Calu3 (cell line): ENCODE measurements at places on chromosomes 4 and X.

GRCh38 chrX:130887376-130887775, 15.6 kb downstream of the ENOX2 start:
- H3K4me3 ChIP-seq: no peak overlapping the region
- H3K27me3 ChIP-seq: no peaks in the 10 kb centered on the region
- no peaks in the 10 kb centered on the region for H3K36me3 ChIP-seq
- no peak overlapping the region for H3K27ac ChIP-seq
- no peaks in the 10 kb centered on the region for H3K4me1 ChIP-seq
- DNase-seq: no peak

DNA sequence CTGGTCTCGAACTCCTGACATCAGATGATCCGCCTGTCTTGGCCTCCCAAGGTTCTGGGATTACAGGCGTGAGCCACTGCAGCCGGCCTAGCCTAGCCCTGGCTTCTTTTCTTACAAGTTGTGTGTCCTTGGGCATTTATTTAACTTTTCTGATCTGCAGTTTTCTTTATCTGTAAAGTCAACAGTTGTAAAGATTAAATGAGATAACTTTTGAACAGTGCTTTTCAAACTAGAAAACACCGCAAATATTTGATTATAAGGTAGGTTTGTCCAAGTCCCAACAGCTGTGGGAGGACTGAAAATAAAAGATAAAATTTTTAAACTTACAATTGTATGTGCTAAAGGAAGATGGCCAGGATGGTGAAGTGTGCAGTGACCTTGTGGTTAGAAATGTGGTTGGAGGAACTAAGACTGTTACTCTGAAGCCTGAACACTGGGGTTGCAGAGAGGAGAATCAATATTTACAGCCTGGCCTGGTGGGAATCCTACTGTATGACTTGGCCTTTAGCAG, 44.8 kb downstream of the GSX2 start:
- H3K4me3 ChIP-seq: no peak overlapping the region
- H3K36me3 ChIP-seq: no peaks in the 10 kb centered on the region
- no peak overlapping the region for H3K27ac ChIP-seq

DNA sequence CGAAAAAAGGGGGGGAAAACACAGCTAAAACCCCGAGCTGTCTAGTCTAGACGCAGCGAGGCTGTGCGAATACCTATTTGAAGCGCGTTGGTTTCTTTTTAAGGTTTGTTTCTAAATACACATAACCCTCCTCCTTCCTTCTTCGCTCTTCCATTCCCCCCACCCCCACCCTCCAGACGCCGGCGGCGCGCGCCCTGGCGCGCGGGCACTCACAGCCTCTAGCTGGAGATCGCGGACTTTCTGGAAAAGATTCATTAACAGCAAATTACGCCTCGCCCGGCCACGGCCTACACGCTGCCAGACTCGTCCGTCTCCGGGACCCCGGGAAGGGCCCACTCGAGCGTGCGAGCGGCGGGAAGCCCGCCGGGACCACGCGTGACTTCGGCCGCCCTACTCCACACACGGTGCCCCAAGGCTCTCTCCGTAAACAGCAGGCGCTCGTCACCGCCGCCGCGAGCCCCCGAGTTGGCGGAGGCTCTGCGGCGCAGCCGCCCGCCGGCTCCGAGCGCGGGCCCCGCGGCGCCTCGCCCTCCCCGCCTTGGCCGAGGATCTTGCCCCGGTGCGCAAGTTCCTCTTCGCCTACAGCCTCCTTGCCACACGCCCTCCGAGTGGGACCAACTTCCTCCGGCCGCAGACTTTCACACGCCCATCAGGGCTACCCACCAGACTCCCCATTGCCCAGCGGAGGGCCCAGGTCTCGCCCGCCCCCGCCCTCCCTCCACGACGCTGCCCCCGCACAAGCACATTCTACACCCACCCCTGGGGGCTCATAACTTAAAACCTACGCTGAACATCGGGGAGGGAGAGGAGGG, 2.0 kb downstream of the BCOR start:
- peaks cover 37% of the 10 kb centered on the region for H3K4me1 ChIP-seq
- H3K27ac ChIP-seq: peak overlapping the region; percentile 27
- peaks cover 24% of the 10 kb centered on the region for H3K27me3 ChIP-seq
- peaks cover 68% of the 10 kb centered on the region for H3K36me3 ChIP-seq

DNA sequence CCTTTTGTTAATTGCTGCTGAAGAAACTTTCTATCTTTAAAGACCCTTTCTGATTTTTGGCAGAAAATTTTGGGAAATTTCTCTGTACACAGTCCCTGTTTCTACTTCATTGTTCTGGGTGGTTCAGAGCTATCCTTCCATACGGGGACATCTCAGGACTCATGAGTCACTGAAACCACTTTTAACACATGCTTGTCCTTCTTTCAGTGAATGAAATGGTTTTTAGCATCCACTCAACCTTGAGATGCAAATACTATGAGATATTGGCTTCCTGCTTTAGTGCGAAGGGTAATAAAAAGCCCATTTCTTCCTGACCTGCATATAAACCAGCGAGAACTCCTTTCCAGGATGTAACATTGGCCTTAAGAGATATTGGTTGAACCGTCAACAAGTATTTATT, 158.0 kb downstream of the REPS2 start:
- no peak overlapping the region for H3K4me3 ChIP-seq
- no peaks in the 10 kb centered on the region for H3K4me1 ChIP-seq
- no peaks in the 10 kb centered on the region for H3K27me3 ChIP-seq
- no peak overlapping the region for H3K27ac ChIP-seq
- no peak for DNase-seq

DNA sequence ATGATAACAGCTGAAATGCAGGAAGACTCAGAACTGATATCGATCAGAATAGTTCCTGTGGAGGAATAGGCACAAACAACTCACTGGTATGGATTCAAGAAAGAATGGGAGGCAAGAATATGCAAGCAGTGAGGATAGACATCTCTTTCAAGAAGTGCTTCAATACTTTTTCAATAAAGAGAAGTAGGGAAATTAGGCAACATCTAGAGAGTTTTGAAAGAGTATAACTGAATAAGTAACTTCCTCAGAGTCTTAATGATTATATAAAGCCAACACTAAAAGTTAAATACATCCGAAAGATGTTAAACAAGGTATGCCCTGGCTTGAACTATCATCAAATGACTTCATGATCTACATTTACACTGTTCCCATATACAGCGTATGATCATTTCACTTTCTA, 1443.0 kb downstream of the PCDH7 start:
- H3K27me3 ChIP-seq: no peaks in the 10 kb centered on the region
- no peak overlapping the region for H3K27ac ChIP-seq
- no peak overlapping the region for H3K4me3 ChIP-seq
- H3K36me3 ChIP-seq: no peaks in the 10 kb centered on the region
- H3K4me1 ChIP-seq: no peaks in the 10 kb centered on the region
- no peak for DNase-seq

GRCh38 chr4:148261848-148262247, 180.4 kb downstream of the NR3C2 start:
- no peaks in the 10 kb centered on the region for H3K4me1 ChIP-seq
- H3K4me3 ChIP-seq: no peak overlapping the region
- DNase-seq: no peak

GRCh38 chr4:8201321-8201781, 2.3 kb downstream of the SH3TC1 start:
- H3K4me1 ChIP-seq: peaks cover 20% of the 10 kb centered on the region
- DNase-seq: no peak
- H3K27me3 ChIP-seq: no peaks in the 10 kb centered on the region
- peaks cover 17% of the 10 kb centered on the region for H3K36me3 ChIP-seq
- H3K27ac ChIP-seq: no peak overlapping the region

- H3K27ac ChIP-seq: no peak overlapping the region
- no peaks in the 10 kb centered on the region for H3K4me1 ChIP-seq
- H3K36me3 ChIP-seq: no peaks in the 10 kb centered on the region
- no peak overlapping the region for H3K4me3 ChIP-seq
- H3K27me3 ChIP-seq: peaks cover 41% of the 10 kb centered on the region
Measured at GRCh38 chrX:133969191-133969590, 16.2 kb downstream of the GPC3 start.

- H3K4me1 ChIP-seq: no peaks in the 10 kb centered on the region
- no peaks in the 10 kb centered on the region for H3K36me3 ChIP-seq
- no peak overlapping the region for H3K4me3 ChIP-seq
- no peak overlapping the region for H3K27ac ChIP-seq
- H3K27me3 ChIP-seq: peaks cover 8% of the 10 kb centered on the region
- no peak for DNase-seq
Measured at GRCh38 chr4:2364654-2365053, 53.8 kb downstream of the ZFYVE28 start.

DNA sequence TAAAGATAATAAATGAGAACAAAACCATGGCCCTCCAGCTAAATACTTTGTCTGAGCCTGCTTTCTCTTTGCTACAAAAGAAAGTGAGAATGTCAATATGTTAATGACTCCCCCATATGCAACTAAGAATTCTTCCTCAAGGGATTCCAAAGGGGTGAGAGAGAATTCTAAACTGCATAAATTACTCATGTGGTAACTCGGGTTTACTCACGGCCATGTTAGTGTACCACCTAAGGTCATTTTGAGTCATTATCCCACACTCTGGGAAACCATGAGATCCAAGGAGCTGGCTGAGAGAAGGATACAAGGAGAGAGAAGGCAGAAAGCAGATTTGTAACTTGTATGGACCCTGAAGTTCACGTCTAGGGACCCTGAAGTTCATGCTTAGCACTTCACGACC, 190.3 kb downstream of the DHX15 start:
- no peaks in the 10 kb centered on the region for H3K4me1 ChIP-seq
- no peaks in the 10 kb centered on the region for H3K27me3 ChIP-seq
- H3K27ac ChIP-seq: no peak overlapping the region
- no peaks in the 10 kb centered on the region for H3K36me3 ChIP-seq
- H3K4me3 ChIP-seq: no peak overlapping the region
- no peak for DNase-seq

DNA sequence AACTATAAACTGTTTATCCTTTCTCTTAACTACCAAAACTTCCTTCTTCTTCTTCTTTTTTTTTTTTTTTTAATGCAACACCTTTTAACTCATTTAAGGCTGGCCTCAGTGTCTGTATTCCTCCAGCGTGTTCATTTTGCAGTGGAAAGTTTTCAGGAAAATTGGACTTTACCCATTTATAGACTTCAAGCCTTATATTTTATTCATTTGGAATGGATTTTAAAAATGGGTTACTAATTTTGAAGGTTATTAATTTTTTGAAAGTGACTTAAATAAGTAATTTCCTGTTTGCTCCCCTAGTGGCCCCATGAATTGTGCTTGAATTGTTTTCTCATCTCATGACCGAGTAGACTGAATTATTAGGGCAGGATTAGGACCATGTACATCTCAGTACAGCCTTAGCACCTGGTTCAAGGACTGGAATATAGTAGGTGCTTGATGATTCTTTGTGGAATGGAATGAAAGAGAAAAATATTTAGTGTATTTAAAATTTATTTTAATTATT, 282.7 kb downstream of the ANKRD50 start:
- peaks cover 55% of the 10 kb centered on the region for H3K4me1 ChIP-seq
- H3K4me3 ChIP-seq: peak overlapping the region; percentile 51
- H3K36me3 ChIP-seq: peaks cover 7% of the 10 kb centered on the region
- no peak for DNase-seq

DNA sequence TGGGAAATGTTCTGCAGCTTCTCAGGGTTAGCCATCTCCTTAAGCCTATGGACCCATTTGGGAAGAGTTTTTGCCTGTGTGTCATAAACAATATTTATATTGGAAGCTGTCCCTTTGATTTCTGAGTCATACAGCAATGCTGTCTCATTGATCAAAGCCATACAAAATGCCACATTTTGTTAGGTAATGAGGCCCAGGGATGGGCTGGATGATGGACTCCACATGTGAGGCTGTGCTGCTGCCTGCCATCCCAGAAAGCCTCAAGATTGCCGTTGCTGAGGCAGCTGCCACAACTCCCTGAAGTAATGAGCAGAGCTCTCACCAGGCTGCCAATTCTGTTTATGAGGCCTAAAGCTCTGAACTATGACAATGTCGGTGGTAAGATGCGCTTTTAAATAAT, 12.2 kb upstream of the GJB1 start:
- no peak overlapping the region for H3K4me3 ChIP-seq
- peaks cover 34% of the 10 kb centered on the region for H3K4me1 ChIP-seq
- no peak overlapping the region for H3K27ac ChIP-seq
- no peaks in the 10 kb centered on the region for H3K27me3 ChIP-seq
- DNase-seq: no peak

DNA sequence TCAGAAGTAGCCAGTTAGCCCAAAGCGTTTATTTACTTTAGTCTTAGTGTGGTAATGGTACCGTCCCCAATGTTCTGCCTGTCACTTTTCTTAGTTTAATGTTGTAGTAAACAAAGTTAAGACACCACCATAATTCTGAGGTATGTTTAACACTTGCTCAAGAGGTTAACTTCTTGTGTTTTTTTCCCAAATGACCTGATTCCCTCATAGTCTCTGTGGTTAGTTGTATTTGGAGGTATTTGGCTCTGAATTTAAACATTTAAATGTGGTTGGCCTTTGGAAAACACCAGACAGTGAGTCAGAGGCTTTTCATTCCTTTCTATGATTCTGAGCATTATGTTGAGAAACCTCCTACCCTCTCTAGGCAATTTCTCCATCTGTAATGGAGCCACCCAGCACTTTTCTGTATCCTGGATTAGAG, 47.9 kb downstream of the CXCL1 start:
- H3K27me3 ChIP-seq: no peaks in the 10 kb centered on the region
- H3K36me3 ChIP-seq: peaks cover 4% of the 10 kb centered on the region
- H3K4me1 ChIP-seq: peaks cover 31% of the 10 kb centered on the region
- H3K27ac ChIP-seq: peak overlapping the region; percentile 52
- no peak for DNase-seq

DNA sequence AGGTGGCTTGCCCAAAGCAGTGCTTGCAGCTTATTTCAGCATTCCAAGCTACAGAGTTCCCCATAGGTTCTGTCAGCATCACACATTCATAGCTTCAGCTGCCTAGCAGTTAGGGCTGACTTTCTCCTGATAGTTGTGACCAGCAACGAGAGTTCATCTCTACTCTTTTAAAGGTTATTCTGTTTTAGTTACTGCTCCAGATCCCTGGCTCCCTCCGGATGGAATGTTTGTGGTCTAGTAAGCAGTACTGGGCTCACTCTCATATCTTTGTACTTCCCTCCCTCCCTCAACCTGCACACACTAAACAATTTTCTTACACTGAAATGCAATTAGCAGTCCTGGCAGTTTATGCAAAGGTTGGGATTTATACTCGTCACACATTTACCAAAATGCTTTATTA, 43.9 kb downstream of the PTTG2 start:
- no peak overlapping the region for H3K27ac ChIP-seq
- H3K4me3 ChIP-seq: no peak overlapping the region
- H3K27me3 ChIP-seq: no peaks in the 10 kb centered on the region
- peaks cover 5% of the 10 kb centered on the region for H3K36me3 ChIP-seq
- no peaks in the 10 kb centered on the region for H3K4me1 ChIP-seq

DNA sequence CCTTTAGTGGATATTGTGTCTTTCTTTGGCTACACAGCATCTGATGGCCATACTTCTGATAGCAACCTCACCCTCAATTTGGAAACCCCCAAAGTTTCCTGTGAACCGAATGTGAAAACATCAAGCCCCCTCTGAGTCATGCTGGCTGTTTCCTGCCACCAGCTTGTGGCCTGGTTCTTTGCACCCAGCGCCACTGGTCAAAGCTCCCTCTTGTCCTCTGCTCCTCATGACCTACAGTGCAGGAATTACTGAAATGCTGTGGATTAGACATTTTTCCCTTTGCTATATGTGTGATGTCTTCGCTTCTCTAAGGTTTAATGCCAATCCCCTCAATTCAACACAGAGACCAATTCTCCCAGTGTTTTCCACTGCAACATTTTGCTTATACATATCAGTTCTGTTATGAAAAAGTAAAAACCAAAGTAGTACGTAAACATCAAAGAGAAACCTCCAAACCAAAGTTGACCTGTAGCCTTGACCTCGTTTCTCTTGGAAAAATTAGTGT, 224.0 kb upstream of the TENM3 start:
- H3K36me3 ChIP-seq: no peaks in the 10 kb centered on the region
- no peaks in the 10 kb centered on the region for H3K27me3 ChIP-seq
- no peak overlapping the region for H3K4me3 ChIP-seq
- no peak overlapping the region for H3K27ac ChIP-seq
